ENCODE measurements at places on chromosomes 11 and 22. TPM values are rescaled to one million over a fixed set of nuclear protein-coding genes. Genes with fewer than 3 reads are reported as not detected.
A peak's percentile ranks its signal among the peaks of the same experiment; 100 is the strongest.

Gene KRTAP5-9
- total RNA-seq: 1.9 TPM

DNA sequence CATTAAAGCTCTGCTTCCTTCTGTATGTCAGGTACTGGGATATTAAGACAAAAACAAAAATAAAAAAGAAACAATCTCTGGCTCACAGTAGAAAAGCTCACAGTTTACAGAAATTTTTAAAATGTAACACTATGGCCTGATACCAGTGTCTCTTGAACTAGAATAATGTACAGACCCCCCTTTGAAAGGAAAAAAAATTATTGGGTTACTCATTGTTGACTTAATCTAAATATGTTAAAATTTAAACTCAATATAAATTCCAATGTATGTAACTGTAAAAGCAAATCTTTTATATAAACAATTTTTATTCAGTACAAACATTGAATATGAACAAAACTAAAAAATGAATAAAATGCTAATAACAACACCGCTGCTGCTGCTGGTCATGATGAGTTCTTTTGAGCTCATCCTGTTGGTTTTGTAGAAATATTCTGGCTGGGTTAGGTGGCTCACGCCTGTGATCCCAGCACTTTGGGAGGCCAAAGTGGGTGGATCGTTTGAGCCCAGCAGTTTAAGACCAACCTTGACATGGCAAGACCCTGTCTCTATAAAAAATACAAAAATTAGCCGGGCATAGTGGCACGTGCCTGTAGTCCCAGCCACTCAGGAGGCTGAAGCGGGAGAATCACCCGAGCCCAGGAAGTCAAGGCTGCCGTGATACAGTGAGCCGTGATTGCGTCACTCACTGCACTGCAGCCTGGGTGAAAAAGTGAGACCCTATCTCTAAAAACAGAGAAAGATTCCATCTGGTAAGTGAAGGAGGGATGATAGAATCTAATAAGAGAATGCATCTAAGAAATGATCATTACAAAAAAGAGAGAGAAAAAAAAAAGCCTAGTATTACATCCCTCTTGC, 11.8 kb upstream of the KCNE3 start:
- DNase-seq: peak; percentile 34

Gene H19
- total RNA-seq: 64.3 TPM

- DNase-seq: no peak
These were observed 21.4 kb downstream of the TUB start for GRCh38 chr11:8102296-8102915.

Gene CDC42EP2
- not detected for total RNA-seq

DNA sequence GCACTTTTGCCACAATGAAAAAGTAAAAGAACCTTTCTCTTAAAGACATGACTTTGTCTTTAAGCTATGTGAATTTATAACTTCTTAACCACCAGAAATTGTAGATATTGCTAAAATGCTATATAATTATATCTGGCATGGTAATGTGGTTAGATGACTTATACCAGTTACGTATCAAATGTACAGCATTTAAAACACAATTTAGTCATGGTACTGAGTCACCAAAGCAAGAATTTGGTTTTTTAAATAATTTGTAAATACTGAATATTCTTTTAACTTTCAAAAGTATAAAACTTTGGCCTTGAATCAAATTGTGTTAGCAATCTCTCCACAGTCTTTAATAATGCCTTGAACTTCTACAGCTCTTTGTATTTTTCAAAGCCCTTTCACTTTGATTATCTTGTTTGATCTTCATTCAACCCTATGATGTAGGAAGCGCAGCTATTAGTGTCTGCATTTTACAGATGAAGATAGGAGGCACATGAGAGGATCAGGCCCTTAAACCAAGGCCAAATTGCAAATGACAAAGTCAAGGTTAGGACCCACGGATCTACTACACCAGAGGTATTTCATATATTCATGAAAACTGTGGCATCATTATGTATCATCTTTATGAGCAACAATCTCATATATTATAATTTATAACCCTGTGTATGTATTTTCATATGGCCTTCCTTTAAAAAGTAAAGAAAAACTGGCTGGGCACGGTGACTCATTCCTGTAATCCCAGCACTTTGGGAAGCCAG, 4.4 kb upstream of the SYTL2 start:
- DNase-seq: no peak

Gene ACER3
- 4.8 TPM for total RNA-seq

DNA sequence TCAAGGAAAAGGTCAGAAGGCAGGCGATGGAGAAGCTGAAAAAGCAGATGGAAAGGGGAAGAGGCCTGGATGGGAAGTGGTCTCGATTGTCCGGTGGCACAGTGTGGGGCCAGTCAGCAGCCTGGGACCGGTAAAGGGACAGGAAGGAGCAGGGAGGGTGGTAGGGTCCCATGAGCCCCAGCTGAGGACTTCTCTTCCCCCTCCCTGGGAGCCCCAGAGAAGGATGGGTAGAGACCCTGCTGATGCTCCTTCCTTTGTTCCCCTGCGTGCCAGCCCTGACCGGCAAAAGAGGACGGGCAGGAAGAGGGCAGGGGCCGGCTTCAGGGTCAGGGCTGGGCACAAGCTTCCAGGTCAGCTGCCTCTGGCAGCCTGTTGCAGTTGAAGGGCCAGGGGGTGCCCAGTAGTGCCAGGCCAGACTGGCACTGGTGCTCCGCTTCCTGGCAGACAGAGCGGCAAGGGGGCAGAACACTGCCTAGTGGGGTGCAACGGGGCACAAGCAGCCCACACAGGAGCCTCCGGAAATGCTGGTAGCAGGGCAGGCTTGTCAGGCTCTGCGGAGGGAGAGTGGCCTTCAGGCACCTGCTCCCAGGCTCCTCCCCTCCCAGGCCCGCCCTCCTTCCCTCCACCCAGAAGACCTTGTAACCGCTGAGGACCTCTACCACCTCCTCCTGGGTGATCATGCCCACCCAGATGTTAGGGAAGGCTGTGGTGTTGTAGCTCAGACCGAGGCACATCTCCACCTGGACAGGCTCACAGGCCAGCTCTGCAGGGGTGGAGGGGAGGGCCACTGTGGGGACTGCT, 739 bp upstream of the C1QTNF5 start:
- DNase-seq: no peak

DNA sequence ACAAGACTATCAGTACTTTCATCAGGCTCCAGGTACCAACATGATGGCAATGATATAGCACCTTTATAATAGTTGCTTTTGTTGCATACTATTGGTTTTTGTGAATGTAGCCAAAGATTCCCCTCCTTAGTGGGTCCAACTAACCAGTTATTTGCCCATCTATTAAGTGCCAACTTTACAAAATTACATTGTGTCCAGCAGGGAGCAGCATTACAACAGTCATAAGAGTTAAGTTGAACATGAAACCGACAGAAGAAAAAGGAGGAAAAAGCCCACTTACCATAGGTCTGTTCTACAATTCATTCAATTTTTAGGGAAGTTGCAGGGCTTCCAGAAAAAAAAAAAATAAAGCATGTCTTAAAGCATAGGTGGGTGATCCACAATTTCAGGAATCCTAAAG, 21.6 kb downstream of the IMMP1L start:
- DNase-seq: no peak

DNA sequence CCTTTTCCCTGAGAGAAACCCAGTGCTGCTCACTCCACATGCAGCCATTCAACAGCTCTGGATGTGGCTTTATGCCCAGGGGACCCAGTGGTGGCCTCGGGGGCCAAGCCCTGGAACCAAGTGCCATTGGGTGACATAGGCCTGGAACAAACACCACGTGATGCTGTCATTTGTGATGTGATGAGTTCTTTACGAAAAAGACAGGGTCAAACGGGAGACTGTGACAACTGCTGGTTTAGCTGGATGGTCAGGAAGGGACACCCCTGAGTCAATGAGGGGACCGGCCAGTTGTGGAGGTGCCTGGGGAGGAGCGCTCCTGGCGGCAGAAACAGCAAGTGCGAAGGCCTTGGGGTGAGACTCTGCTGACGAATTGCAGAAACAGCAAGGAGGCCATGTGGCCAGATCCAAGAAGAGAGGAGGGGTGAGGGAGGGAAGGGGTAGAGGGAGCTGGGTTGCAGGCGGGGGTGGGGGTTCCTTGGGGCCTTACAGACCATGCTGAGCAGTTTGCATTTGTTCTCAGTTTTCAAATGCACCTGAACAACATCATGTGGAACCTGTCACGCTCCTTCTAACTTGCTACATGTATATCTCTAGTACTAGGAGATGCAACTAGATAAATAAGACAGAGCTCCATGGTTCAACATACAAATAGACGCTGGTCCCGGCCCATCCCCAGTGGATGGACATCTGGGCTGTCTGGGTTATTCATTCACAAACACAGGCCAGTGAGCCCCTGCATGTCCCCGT, 56.1 kb downstream of the IGLL5 start:
- DNase-seq: peak; percentile 65

Gene PHLDB1
- total RNA-seq: 69.0 TPM

Gene PLXNB2
- total RNA-seq: 151 TPM

Gene MS4A15
- not detected for total RNA-seq

GRCh38 chr22:48950151-48950915, 877.3 kb downstream of the BRD1 start:
- peak; percentile 64 for DNase-seq

DNA sequence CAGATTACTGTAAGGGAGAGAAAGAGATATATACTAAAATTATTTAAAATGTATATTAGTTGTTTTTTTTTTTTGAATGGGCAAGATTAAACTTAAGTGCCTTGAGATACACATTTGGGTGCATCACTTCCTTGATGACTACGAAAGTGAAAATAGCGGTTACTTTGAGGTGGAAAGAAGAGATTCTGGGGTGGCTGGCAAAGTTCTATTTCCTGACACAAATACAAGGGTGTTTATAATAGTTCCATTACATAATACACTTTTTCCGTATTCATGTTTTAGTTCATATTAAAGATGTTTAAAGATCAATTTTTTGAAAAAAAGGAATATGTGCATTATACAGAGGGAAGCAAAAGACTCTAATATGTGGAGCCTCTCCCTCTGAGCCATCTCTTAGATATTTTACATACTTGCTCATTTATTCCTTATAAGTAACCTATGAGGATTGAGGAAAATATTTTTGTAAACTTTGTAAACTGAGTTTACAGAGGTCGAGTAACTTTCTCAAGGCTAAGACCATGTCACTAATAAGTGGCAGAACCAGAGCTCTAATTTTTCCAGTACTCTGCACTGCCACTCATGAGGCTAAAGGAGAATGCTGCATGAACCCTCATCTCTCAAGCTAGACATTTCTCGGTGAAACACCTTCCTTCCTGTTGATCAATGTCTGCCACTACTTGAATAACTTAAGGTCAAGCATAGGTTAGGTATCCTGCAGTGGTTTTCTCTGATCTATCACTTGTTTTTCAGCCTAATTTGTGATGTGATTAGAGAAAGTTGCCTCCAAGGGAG, 58.6 kb downstream of the DDIAS start:
- no peak for DNase-seq

- DNase-seq: no peak
These were observed 29.7 kb upstream of the NDUFC2 start for GRCh38 chr11:78109081-78110015.

DNA sequence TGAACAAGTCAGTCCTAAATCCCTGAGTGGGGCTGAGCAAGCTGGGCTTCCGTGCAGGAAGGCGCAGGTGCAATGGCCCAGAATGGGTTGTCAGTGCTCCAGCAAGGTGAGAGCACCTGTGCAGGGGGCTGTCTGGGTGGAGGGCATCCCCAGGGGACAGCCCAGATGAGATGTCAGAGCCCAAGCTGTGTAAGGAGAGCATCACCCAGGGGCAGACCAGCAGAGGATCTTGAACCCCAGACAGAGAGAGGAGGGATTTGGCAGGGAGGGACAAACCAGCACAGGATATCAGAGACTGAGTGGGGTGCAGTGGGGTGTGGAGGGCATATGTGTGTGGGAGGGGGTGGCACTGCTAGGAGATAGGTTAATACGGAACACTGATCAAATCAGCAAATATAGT, 114.9 kb upstream of the TMEM45B start:
- DNase-seq: no peak

GRCh38 chr11:44125598-44125997, 30.1 kb downstream of the EXT2 start:
- DNase-seq: no peak

DNA sequence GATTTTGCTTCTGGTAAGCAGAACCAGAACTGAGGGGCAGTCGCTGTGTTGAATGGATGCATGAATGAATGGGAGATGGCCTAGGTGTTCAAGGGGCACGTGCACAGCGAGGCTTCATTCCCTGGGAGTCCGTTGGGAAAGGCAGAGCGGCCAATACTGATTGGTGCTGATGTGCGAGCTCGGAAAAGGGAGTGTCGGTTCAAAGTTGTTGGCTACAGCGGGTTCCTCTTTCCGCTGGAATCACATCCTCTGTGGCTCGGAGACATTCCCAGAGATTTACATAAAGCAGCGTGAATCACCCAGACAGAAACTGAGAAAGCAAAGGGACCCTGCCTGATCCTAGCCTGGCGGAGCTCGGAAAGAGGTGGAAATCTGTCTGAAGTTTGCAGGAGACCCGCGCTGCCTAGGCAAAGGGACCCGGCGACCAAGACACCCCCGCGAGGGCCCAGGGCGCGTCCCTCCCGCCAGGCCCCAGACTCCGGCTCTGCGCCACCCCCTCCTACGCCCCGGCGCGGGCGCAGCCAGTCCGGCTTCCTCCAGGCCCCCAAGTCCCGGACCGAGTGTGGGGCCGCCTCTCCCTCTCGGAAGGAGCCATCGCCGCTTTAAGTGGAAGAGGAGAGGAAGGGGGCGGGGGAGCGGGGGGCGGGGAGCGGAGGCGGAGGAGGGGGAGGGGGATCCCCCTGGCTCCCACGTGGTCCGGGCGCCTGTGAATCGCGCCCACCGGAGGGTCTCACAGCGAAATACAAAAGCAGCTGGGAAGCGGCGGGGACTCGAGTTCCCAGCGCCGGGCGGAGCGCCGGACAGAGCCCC, at the start of gene FJX1:
Gene FJX1 (plus strand): TSS at position 774 of the 810 bp plus-strand sequence. CDS start 177 bp downstream, outside the sequence.
- DNase-seq: peak; percentile 50

GRCh38 chr11:122786896-122787295, 51.4 kb upstream of the CRTAM start:
- DNase-seq: no peak

GRCh38 chr11:31656051-31656450, 146.5 kb downstream of the ELP4 start:
- no peak for DNase-seq

- DNase-seq: no peak
These were observed 8.3 kb downstream of the SF3A1 start for GRCh38 chr22:30348404-30348803.

Gene OR2AG2
- not detected for total RNA-seq

Gene MRGPRF
- 4.6 TPM for total RNA-seq

Gene MYOD1
- not detected for total RNA-seq

Gene SCO2
- 9.4 TPM for total RNA-seq

Gene ABCC8
- total RNA-seq: 0.11 TPM

Gene C22orf23
- total RNA-seq: not detected

DNA sequence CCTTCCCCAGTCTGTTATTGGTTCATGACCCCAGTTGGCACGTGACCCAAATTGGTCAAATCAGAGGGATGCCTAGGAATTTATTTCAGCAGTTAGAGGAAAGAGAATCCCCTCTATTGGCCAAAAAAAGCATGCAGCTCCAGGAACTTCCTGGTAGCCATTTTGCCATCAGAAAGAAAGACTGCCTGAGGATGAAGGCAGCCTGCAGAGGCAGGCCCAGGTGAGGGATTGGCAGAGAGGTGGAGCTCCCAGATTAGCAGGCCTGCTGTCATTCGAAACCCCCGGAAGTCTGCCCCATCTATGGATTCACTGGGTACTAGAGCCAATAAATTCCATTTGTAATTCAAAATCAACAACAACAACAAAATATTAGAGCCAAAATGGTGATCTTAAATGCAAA, 207.6 kb downstream of the CWF19L2 start:
- DNase-seq: no peak

- no peak for DNase-seq
These were observed 11.5 kb downstream of the CD44 start for GRCh38 chr11:35150454-35150853.

GRCh38 chr11:119481021-119481666, 58.2 kb upstream of the THY1 start:
- peak; percentile 97 for DNase-seq
